ENCODE measurements at places on chromosomes 3 and 15.

DNA sequence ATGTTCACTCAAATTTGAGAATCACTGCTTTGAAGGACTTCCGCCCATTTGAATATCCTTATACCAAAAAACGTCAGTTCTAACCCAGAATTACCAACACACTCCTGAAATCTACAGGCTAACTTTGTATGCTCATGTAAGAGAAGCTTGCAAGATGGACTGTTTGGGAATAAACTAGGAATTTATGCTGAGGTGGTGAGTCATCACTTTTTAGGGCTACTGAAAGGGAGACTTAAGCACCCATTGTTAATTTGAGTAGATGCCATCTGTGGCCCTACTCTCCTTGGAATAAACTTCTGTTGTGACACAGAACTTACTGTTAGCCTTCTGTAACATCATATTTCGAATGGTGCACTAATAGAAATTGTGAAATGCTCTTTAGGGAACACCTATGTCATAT, 74.6 kb downstream of the FGF12 start:
- DNase-seq, result no peak

GRCh38 chr15:80982205-80982604, 7.4 kb downstream of the MESD start:
- no peak for DNase-seq

- no peak for DNase-seq
Observed at GRCh38 chr15:68626739-68627138, 47.9 kb downstream of the CORO2B start.

GRCh38 chr3:147656023-147656422, 246.9 kb downstream of the ZIC1 start:
- DNase-seq, result no peak

GRCh38 chr15:68561901-68562300, 16.9 kb upstream of the CORO2B start:
- DNase-seq, result no peak

DNA sequence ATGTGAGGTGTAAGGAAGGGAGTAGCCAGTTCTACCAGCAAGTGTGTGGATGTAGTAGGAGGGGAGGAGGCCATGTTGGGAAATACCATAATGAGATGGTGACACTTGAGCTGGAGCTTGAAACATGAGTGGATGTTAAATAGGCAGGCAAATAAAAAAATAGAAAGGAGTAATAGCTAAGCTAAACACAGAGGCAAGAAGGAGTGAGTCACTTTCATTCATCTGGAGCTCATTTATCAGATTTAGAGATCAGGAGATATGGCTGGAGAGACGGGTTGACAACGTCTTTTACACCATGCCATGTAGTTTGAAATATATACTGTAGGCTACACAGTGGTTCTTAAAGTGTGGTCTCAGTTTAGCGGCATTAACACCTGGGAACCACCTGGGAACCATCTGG, 390.5 kb downstream of the DIPK2A start:
- no peak for DNase-seq

DNA sequence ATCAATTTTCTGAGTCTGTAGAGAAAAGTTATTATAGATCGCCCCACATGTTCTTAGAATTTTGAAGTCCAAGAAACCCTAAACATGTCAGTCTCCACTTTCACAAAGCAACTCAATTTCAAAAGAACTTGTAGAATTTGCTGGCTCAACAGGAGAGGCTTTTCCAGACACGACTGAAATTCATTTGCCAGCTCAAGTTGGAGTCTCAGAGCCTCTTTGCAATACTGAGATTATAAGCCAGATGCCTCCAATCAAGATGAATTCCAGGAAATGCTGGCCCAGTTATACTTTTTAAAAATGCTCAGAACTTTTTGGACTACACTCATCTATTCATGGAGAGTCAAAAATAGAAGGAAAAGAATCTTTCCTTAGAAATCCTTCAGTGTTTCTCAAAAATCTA, 56.9 kb upstream of the NLGN1 start:
- DNase-seq, result no peak

- DNase-seq, result no peak
Observed at GRCh38 chr3:10688126-10688525, 127.9 kb upstream of the SLC6A11 start.

GRCh38 chr3:11541321-11542303, 102.1 kb downstream of the VGLL4 start:
- no peak for DNase-seq

DNA sequence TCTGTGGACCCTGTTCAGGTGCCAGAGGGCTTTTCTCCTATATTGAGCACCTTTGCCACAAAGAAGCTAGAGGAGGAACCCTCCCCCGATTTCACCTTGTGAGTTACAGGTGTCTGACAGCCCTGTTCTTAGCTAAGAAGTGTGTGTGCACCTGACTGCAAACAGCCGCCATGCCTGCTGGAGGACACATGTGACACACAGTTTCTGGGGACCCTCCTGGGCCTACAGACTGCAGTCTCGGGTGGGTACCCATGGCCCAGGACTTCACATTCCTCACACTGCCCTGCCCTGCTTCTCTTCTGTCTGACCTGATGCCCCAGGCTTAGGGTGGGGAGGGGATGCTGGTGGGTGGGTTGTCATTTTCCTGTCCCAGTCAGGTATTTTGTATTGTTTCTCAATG, 140.6 kb downstream of the CACNA1D start:
- DNase-seq, result no peak

DNA sequence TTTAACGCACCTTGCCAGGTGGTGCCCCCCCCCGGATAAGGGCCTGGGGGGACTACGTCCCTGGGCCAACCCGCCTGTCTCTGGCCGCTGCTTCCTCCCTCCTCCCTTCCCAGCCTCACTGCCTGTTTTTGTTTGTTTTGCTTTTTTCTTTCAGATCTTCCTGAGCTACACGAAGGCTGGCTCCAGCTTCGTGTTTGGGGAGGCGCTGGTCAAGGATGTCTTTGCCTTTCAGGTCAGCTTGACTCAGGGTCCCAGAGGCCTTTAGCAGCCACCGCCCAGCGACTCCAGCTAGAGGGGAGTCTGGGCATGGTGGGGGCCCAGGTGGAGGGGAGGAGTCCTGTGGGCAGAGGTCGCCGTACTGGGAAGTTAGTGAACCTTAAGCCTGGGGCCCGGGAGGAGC, 24.1 kb downstream of the SLC28A1 start:
- DNase-seq, result no peak

- peak; percentile 97 for DNase-seq
Observed at GRCh38 chr3:150371741-150372254, 36.3 kb upstream of the TSC22D2 start.

DNA sequence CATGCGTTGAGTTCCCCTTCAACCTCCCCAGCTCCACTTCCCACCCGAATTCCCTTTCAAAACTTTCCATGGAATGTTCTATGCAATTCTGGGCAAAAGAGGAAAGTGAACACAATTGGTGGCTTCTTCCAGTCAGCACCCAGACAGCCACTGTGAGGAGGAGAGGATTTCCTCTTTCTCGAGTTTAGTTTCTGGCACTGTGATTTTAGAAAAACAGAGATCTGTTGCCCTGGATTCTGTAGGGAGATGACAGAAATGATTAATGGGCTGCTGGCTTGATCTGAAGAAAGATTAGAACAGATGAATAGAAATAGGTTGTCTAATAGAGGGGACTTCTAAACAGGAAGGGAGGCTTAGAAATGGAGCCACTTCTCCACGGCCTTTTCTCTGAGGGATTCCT, 172.0 kb downstream of the MCTP2 start:
- DNase-seq, result peak; percentile 50

- no peak for DNase-seq
Observed at GRCh38 chr3:185647134-185647879, 61.2 kb downstream of the SENP2 start.

- DNase-seq, result no peak
Observed at GRCh38 chr15:90407871-90408317, 19.9 kb downstream of the IQGAP1 start.

DNA sequence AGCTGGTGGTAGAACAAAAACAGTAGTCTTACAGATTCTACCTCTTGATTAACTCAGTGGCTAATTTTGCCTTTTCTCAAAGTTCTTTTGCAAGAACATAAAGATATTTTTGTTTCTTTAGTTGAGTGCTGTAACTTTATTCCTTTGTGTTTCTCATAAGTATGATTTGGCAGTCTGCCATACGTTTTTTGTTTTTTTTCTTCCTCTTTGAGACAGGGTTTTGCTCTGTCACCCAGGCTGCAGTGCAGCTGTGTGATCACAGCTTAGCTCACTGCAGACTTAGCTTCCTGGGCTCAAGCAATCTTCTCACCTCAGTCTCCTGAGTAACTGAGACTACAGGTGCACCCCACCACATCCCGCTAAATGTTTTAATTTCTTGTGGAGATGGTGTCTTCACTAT, 22.4 kb downstream of the B3GNT5 start:
- no peak for DNase-seq

DNA sequence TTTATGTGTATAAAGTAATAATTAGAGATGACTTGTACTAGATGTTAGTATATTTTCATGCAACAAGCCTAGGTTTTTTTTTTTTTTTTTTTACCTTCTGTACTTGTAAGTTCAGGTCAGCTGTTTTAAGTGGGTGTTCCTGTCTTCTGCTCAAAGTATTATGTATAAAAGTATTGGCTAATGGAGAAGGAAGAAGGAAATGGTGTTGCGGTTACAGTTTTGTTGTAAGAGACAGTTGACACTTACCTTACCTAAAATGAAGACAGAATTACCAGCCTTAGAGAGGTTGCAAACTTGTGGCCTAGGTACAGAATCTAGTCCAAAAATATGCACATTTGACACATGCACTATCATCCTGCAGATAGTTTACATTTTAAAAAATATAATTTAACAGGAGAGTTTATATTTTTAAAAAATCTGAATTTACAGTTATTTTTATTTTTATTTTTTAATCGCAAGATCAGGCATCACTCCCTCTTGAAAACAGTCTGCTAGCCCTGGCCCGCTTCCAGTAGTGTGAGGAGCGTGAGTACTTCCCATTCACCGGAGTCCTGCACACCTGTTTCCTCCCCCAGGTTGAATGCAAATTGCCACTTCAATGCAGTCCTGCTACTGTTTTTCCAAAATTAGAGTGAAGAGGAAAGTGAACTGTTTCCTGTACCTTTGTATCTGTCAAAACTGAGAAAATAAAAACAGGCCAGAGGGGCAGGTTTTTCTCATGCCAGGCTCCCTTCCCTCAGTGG, 224.3 kb upstream of the SOX2 start:
- DNase-seq, result no peak

DNA sequence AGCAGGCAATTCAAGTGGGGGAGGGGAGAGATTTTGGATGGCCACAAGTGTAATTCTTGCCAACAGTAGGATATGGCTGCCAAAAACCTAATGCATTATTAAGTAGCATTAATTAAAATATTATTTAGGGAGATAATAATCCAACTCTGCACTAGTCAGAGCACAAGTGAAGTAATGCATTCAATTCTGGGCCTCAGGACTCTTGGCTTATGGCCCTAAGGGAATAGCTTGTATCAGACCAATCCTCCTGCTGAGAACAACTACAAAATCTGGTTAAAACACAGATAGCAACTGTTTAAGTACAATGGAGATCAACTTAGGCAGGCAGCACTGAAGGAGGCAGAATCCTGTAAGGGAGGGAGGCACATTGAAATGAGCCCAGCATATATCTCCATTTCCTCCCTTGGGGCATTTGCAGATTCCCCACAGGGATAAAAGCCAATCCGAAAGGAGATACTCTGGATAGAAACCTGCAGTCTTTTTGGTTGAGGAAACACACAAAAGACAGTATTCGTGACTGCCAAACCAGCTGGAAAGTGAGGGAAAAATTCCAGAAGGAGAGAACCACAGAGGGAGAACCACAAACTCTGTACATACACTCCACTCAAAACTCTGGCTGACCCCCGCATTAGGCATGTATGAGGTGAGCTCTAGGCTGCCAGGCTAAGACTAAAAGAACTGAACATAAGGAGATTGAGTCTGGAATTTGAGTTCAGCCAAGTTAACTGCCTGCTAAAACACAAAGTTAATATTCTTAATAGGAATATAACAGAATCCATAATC, 57.4 kb downstream of the ETFA start:
- DNase-seq, result peak; percentile 14

- DNase-seq, result no peak
Observed at GRCh38 chr3:127788451-127788909, 33.8 kb downstream of the MGLL start.

DNA sequence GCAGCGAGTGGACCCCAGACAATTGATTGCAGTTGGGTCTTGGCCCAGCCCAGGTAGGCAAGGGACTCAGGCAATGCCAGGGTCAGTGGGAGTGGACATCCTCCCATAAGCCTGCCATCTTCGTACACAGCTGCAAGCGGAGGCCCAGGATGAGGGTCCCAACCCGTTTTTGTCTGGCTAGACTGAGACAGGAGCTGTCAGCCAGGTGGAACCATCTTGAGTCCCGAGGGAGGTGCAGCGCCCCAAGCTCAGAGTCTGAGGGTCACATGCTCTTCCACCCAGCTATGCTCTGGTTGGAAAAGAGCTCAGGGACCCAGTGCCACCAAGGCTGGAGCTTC, 22.6 kb upstream of the IP6K2 start:
- DNase-seq, result no peak

- no peak for DNase-seq
Observed at GRCh38 chr15:99954361-99955180, 221.3 kb upstream of the LYSMD4 start.

DNA sequence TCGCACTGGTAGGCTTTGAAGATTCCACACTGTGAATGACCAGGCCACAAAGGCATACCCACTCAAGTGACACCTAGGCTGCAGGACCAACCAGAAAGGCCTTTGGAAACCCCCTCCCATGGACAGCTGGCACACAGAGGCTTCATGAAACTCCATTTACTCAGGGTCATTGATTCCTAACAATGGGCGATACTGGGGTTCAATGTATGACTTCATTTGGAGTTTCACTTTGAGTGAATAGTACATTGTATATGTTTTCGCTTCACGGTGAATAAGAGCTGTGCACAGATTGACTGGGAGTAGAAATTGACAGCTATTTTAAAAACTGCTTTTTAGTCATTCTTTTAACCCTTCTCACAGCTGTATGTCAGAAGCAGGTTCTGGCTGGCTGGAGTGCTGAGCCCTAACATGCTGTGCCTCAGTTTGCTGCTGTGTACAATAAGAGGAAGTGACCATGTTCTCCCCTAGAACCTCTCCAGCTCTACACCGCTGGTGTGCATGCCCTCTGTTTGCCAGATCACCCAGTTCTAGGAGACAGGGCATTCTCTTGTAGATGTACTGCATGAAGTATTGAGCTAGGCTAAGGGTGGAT, 15.4 kb upstream of the CX3CR1 start:
- no peak for DNase-seq

DNA sequence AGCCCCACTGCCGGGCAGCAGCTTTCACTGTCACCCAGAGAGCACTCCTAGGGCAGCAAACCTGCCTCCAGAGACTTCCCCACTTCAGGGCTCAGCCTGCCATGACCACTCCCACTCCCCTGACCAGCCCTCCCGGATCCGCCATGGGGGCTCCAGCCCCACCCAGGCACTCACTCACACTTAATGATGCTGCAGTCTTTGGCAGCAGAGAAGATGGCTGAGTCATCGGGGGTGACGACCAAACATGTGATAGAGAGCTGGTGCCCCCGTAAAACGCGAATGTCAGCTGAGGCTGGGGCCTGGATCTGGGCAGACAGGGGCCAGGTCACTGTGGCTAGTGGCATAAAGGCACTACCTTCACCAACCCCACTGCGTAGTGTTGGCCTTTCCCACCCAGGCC, 4.7 kb downstream of the RRP9 start:
- no peak for DNase-seq

All from SK-N-MC (cell line).